Fibroblast of skin of left quadriceps (primary cell): ENCODE measurements at places on chromosomes 13 and 19.

DNA sequence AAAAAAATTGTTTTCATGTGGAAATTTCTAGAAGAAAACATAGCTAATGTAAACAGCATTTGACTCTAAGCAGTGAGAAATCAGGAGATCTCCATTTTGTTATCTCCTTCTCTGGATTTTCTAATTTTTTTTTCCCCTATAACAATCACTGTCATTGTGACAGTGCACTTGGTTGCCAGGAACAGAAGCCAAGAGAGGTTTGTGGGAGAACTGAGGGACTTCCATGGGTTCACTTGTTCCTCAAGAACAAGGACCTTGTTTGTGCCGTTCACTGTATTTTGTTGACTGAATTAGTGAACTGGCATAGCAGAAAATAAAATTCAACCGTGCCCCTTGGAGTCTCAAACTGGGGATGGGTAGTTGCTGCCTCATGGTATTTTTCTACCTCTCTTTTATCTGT lies 17.1 kb downstream of the SHISA7 start:
- DNase-seq = no peak

GRCh38 chr19:6773323-6773931 lies 919 bp downstream of the VAV1 start:
- DNase-seq = no peak

DNA sequence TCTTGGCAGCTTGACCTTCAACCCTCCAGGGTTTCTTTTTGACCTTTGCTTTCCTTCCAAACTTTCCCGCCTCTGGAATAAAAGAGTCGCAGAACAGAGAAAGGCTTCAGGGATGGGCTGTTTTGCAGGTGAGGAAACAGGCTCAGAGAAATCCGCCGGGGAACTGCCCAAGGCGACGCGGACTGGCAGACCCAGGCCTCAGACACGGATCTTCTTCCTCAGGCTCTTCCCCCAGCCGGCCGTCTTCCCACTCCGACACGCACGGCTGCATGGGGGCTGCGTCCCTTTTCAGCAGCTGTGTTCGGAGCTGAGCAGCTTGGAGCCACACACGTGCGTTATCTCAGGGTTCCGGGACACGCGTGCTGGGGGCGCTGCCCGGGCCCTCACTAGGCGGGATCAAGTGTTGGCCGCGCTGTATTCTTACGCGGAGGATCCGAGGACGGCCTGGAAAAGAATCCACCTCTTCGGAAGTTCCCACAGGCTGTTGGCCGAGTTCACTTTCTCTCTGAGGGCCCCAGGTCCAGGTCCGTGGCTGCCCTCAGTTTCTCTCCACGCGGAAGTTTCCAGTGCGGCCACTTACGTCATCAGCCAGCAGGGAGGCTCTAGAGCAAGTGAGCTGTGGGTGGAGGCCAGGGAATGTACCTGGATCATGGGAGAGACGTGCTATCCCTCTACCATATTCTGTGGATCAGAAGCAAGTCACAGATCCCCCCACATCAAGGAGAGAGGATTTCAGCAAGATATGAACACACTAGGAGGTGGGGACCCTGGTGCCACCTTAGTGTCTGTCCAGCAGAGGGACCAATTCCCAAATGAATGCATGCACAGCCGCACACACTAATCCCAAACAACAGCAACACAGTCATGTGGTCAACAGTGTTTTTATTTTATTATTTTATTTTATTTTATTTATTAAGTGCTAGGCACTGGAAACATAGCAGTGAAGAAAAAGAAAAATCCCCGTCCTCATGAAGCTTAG lies 100.4 kb downstream of the ING1 start:
- DNase-seq = no peak

DNA sequence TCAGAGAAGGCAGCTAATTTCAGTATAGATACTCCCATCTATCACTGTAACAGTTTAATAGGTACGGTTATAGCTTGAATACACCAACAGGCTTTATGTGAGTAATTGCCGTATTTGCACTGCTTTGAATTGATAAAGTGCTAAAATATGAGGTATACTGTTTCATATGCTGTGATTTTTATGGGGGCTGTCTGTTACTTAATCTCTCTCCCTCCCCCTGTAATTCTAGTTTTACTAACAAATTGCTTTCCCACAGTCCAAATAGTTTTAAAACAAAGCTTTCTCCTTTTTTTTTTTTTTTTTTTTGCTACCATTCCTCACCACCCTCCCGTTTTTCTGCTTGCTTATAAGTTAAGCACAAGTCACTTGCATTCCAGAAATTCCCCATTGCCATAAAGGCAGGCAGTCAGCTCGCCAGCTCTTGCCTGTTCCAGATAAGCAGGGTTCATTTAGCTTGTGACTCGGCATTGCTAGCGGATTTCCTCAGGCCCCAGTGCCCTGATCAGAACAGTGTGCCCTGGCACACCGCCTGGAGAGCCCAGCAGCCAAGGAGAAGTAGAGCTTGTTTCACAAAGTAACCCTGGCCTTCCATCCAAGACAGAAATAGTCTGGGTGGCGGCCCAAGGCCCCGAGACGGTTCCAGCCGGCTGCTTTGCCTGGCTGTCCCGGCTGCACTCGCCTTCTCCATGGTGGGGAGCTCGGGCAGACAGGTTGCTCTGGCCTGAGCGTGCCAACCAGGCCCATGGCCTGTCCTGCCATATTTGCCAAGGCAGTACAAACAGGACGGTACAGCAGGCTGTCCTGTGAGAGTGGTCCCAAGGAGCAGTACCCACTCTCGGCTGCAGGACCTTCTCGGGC lies 43.5 kb upstream of the NPAS1 start:
- DNase-seq = peak; percentile 81

GRCh38 chr19:48975947-48976847 lies 11.1 kb downstream of the FTL start:
- no peak for DNase-seq

GRCh38 chr19:40721936-40722661 lies 5.2 kb downstream of the ITPKC start:
- DNase-seq = no peak

DNA sequence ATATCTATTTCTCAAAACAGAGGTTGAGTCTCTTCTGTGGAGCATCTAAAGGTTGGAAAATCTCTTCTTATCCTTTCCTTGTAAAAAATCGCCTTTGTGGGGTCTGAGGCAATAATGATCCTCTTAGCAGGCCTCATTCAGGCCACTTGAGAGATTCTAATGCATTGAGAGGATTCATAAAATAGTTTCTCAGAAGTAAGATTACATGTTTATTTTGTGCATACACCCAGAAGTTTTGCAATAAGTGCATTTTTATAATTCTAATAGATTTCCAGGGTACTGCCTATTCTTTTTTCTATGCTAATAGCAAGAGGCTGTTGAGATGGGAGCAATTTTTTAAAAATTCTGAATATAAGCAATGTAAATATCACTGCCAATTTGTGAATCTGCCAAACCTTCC lies 342.2 kb upstream of the KLF12 start:
- no peak for DNase-seq
